NCI-H526 treated with DMSO at 0.1 percent for 48 hours (cell line): ENCODE measurements at places on chromosomes 7 and 10.

GRCh38 chr10:105596749-105597148 is 955.7 kb downstream of the SORCS3 start:
- DNase-seq = peak; percentile 13

GRCh38 chr7:107309296-107309695 is 140.5 kb downstream of the HBP1 start:
- DNase-seq = no peak

DNA sequence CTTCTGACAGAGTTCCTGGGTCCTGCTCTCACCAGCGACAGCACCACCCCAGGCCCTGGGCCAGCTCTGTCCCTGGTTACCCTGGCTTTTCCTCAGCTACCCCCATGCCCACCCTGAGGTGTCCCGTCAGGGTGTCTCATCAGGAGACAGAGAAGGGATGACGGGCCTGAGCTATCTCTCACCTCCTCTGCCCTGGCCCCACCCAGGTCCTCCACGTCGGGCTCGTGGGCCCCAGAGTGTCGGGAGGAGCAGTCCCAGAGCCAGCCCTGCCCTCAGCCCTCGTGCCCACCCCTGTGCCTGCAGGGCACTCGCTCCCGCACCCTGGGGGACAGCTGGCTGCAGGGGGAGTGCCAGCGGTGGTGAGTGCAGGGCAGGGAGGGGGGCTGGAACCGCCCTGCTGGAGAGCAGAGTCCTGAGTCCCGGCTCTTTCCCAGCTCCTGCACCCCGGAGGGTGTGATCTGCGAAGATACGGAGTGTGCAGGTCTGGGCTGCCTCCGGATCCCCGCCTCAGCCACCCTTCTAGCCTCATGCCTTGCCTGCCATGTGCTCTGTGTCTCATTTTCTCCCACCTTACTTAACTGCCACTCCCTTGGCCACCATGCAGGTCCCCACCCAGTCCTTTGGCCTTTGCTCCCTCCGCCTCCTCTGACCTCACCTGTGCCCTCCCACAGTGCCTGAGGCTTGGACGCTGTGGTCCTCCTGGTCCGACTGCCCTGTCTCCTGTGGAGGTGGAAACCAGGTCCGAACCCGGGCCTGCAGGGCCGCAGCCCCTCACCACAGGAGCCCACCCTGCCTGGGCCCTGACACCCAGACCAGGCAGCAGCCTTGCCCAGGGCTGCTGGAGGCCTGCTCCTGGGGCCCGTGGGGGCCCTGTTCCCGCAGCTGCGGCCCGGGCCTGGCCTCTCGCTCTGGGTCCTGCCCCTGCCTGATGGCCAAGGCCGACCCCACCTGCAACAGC is 16.7 kb upstream of the ZNF862 start:
- DNase-seq = no peak

DNA sequence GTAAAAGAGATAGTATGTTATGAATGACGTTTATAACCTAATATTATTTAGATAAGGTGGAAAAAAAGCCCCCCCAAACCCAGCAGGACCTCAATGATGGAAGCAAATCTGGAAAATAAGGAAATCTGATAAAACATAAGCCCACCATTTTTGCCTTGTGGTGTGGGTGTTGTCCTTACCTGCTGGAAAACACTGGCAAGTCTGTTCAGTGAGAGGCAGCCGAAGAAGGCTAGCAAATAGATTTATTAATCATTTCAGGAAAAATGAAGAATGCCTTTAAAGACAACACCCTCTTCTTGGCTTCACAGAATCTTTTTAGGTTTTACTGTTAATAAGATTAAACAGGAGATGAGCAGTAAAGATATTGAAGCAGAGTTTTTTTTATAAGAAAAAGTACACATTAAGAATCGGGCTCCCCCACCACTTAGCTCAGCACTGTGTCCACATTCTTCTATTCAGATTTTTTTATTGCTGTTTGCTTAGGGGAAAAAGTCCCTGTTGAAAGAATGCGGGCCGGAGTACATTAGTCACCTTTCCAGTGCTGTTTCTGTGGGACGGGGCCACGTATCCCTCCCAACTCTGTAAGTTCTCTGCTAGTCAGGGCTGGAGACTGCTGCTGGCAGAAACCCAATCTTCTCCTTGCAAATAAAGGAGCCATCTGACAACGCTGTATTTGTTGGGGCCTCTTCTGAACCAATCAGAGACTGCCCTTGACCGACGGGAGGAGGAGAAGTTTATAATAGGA is 104.1 kb downstream of the EVX1 start:
- no peak for DNase-seq

GRCh38 chr7:41708581-41709358 is 5.9 kb upstream of the INHBA start:
- no peak for DNase-seq

DNA sequence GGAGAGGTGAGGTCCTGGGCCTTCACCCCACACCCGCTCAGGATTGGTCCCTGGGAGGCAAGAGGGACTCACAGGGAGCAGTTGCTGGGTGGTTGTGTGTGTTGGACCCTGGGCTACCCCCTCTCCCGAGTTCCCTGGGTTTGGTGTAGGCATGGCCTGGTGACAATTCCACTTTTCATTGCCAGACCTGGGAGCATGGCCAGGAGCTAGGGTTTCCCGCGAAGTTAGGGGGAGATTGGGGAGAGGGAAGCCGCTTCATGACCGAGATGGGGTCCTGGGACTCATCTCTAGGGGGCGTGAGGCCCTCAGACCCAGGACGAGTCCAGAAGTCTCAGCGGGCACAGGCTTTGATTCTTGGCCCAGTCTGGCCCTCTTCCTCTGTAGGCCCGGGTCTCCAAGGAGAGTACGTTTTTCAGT is 606 bp downstream of the PALD1 start:
- DNase-seq = no peak

DNA sequence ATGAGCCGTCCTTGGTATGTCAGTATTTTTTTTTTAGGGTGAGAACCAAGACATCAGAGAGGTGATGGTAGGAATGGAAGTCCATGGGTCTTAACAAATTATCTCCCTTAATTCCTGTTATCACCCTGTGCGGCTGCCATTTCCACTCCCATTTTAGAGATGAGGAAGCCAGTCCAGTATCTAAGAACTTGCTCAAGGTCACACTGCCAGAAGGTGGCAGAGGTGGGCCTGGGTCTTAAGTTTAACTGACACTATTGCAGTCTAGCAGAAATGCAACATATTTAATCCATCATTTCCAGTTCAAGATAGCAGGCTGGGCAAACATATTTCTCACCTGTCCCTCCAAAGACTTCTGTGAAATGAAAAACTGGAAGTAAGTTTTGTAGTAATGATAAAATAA is 108.3 kb downstream of the GLI3 start:
- no peak for DNase-seq

DNA sequence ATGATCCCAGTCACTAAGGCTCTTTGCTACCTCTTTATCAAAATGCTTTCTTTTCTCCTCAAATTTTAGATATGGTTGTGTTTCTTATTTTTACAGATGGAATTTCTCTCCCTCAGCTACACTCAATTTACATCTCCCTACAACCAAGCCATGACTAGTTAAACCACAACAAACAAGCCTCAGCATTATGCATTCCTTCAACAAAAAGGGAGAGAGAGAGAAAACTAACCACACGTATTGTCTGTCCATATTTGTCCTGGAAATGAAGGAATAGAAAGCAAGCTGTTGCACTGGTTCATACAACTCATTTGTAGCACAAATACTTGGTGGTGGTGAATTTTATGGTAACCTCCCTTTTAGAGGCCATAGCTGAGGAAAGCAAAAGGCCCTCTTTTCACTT is 286.4 kb downstream of the AHR start:
- no peak for DNase-seq

GRCh38 chr10:89304925-89305324 is 3.1 kb downstream of the IFIT2 start:
- no peak for DNase-seq

- DNase-seq = no peak
Measured at GRCh38 chr10:29279779-29280487, 8.9 kb upstream of the LYZL1 start.

DNA sequence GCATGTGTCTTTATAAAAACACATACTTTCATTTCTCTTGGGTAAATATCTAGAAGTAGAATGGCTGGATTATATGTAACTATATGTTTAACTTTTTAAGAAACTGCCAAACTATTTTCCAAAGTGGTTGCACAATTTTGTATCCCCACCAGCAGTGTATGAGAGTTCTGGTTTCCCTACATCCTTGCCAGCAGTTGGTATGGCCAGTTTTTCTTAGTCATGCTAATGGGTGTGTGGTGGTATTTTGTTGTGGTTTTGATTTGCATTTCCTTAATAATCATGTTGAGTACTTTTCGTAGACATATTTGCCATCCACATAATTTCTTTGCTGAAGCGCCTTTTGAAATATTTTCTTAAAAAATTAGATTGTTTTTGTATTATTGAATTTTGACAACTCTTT is 60.3 kb downstream of the NEUROG3 start:
- no peak for DNase-seq

- peak; percentile 13 for DNase-seq
Measured at GRCh38 chr7:36312064-36312914, 77.4 kb upstream of the ANLN start.

DNA sequence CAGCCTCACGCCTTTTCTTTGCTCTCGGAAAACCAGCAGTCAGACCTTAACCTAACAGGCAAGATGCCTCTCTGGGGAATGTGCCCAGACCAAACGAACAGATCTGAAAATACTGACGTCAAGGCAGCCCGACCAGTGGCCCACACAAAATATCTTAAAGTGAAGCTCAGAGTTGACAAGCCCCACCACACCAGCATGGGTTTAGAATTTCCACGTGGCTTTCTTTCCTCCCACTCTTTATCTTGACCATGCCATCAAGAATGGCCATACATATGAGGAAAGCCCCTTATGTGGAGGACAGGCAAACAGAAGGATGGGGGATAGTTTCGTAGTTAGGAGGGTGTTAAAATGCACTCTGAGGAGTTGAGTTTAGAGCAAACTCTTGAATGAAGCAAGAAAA is 89.8 kb downstream of the MRPL32 start:
- DNase-seq = no peak

DNA sequence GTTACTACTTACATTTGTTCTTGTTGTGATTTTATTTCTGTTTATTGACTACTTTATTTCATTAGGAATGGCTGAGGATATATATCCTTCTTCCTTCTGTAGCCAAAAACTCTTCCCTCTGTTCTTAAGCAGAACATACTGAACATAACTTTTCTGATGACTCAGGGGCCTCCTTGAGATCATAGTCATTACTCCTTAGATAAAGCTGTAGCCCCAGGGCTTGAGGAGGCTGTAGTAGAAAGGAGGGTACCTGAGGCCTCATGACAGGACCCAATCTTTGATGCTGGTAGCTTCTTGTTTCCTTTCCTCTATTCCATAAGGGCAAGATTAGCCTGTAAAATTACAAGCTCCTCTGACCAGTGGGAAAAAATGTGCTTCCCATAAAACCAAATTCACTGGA is 41.2 kb upstream of the FGFR2 start:
- DNase-seq = no peak

DNA sequence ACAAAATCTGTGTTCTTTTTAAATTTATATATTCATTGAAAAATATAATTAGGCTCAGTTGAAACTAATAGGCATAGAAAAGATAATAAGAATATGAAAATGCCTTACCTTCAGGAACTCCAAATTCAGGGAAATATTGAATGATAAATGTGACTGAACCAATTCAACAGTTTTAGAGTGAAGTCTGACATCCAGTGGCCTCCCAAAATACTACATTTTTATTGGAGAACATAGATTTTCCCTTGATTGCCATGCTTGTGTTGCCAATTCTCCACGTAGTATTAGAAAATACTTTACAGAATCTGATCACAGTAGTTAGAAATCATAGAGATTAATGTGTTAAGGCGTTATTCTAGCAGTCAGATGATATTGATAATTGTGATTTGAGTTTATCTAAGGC is 1246.7 kb downstream of the GATA3 start:
- DNase-seq = peak; percentile 2

DNA sequence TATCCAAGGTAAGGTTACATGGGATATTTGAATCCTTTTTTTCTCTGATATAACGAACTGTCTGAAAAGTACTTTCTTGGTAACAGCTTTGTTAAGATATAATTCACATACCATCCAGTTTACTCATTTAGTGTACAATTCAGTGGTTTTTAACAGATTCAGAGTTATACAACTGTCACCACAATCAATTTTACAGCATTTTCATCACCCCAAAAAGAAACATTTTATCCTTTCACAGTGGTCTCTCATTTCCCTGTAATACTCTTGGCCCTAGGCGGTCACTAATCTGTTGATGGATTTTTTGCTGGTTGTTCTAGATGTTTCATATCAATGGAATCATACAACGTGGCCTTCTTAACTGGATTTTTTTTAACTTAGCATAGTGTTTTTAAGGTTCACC is 91.6 kb downstream of the GLCCI1 start:
- DNase-seq = no peak

DNA sequence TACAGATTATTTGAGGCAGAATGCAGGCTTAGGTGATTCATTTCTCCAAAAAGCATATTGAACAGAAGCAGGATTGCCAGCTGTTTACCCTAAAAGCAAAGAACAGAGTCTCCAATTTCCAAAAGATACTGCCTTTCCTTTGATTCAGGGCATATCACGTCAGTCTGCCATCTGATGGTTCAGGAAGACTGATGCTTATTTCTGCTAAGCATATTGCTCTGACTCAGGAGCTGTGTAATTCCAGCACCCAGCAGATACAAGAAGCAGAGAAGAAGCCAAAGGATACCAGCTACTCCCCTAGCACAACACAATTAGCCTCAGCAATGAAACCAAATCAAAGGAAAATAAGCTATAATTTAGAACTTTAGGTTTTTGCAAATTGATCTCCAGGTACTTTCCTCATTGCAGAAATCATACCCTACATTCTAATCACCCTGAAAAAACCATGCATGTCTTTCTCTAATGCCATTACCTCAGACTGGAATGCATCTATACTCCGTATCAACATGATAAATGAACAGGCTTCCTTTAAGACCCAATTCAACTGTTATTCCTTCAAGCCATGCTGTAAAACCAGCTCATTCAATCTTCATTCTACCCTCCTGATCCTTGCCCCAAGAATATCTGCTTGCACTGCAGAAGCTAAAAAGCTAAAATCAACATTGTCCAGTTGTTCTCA is 55.1 kb downstream of the ABI1 start:
- no peak for DNase-seq

GRCh38 chr10:74432841-74433594 is 282.0 kb downstream of the ADK start:
- no peak for DNase-seq

DNA sequence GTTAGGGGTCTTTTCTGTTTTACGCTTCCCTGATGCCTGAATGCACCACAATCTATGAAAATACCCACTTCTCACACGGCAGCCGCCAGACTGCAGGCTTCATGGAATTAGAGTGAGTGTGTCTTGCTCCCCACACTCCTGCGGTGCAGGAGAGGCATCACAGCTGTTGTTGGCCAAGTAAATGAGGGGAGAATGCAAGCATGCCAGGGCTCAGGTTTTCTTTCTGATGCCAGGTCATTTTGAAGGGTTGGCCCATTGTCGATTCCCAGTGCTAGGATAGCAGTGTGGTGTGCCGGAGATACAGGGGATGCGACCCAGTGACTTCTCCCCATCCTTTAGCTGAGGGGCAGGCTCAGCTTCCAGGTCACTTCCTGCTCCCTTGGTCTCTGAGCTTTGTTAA is 16.3 kb downstream of the CXCL12 start:
- no peak for DNase-seq

- no peak for DNase-seq
Measured at GRCh38 chr7:21526007-21526406, 16.8 kb upstream of the DNAH11 start.

GRCh38 chr7:45872116-45873034 is 507 bp downstream of the CCDC201 start:
- DNase-seq = no peak

- no peak for DNase-seq
Measured at GRCh38 chr10:103102195-103102594, 90.9 kb downstream of the NT5C2 start.

- no peak for DNase-seq
Measured at GRCh38 chr10:126420567-126421300, 32.5 kb upstream of the ADAM12 start.
